ENCODE measurements at places on chromosomes 16 and 17.

DNA sequence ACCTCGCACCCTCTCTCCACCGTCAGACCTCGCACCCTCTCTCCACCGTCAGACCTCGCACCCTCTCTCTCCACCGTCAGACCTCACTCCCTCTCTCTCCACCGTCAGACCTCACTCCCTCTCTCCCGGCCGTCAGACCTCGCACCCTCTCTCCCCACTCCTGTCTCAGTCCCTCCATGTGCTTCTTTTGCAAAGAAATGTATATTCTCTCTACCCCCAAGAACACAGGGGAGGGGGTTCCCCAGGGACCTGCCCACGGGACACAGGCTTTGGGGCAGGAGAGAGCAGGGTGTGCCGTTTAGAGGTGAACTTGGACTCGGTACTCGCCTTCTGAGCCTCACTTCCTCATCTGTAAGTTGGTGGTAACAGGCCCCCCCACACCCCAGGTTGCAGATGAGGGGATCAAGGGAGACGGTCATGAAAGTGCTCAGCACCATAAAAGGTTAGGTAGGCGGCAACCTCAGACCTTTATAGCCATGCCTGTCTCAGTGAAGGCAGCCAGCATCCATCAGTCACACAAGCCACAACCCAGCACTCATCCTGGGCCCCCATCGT lies 63.7 kb downstream of the RPH3AL start:
- DNase-seq = no peak

GRCh38 chr17:40022961-40023541 lies 7.8 kb downstream of the CSF3 start:
- DNase-seq = no peak

GRCh38 chr16:49275050-49275730 lies 6.4 kb downstream of the CBLN1 start:
- no peak for DNase-seq

- DNase-seq = no peak
Measured at GRCh38 chr16:2791174-2791573, 3.8 kb upstream of the PRSS33 start.

- DNase-seq = no peak
Measured at GRCh38 chr17:81563861-81564586, 11.9 kb upstream of the FAAP100 start.

DNA sequence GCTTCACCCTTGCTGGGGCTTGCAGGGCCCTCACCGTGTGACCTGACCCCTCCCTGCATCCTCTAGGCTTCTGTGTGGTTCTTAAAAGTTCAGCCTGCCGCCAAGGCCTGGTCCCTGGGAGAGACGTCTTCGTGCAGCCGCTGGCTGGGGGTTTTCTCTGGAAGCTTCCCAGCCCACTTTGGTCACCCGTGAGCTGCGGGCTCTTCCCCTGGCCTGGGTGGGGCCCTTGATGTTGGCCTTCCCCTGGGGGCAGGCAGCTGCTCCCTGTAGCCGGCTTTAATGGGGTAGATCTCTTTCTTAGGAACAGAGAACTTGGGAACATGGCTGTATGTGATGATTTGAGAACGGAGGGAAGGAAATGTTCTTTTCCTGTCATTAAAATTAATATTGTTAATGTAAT lies 32.7 kb downstream of the ZNF750 start:
- no peak for DNase-seq

Data from CD4-positive, alpha-beta T cell treated with Interleukin-15 for 4 hours (primary cell).